Inflammatory macrophage treated with lipopolysaccharide for 4 hours (primary cell): ENCODE measurements at places on chromosomes 6 and 20.
A peak's percentile ranks its signal among the peaks of the same experiment; 100 is the strongest.

- DNase-seq = no peak
These were observed 113.8 kb downstream of the JPH2 start for GRCh38 chr20:44073011-44073674.

- no peak for DNase-seq
These were observed 18.1 kb upstream of the FAM83D start for GRCh38 chr20:38907918-38908677.

GRCh38 chr6:133788556-133788955, 100.4 kb upstream of the TCF21 start:
- no peak for DNase-seq

DNA sequence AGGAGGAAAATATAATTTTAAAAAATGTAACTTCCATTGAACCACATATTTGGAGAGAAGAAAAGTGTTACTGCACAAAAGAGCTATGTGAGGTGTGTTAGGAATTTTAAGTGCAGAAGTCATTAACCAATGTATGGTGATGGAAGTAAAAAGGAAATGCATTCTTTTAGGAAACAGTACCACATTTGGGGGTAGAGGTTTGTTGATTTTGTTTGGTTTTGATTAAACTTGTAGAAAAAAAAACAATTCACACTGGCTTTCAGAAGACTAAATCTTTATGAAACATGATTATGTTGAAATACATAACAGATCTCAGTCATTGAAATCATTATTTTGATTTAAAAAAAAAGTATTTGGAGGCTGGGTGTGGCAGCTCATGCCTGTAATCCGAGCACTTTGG, 1287.0 kb upstream of the GJE1 start:
- no peak for DNase-seq

- DNase-seq = no peak
These were observed 59.6 kb downstream of the LINC00237 start for GRCh38 chr20:21046413-21047070.

DNA sequence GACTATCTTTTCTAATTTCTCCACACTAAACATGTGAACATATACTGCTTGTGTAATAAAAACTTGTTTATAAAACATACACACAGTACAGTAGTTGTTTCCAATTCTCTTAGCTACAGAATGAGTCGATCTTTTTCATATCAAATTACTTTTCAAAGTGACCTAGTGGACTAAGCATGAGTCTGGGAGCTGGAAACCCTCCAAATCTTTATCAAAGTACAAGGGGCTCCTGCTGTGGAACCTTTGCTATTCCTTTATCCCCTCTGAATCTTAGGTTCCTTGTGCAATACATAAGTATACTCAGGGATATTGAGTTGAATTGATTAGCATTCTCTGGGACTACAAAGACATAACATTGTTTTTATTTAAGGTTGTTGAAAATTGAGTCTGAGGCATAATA, 48.7 kb upstream of the TAB2 start:
- DNase-seq = no peak

DNA sequence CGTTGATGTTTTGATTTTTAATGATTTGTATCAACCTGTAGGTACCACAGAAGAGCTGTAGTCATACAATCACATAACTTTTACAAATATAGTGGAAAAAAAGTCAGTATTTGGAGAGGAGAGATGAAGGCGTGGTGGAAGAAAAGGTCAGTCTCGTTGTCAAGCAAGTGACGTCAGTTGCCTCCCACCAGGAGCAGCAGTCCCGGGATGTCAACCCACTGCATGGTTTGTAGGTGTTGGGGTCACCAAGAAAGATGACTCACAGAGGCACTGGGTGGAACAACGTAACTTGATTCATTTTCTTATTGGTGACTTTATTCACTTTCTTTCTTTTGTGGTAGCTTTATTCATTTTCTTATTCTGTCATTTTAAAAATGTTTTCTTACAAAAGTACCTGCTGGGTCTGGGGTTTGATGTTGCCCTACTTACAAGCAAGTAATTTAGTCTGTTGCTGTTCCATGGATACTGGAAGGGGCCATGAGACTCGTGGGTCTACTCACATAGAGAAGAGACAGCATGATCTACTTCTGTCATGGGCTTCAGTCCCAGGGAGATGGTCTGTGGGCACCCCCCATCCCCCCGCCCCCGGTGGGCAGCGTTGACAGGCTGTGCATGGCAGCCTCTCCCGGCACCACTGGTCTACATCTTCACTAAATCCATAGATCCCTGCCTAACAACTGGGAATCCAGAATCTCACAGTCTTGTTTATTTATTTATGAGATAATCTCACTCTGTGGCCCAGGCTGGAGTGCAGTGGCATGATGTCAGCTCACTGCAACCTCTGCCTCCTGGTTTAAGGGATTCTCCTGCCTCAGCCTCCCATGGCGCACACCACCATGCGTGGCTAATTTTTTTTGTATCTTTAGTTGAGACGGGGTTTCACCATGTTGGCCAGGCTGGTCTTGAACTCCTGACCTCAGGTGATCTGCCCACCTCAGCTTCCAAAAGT, 36.4 kb upstream of the SYNJ2 start:
- no peak for DNase-seq

- no peak for DNase-seq
These were observed 227.2 kb downstream of the TMEM242 start for GRCh38 chr6:157096105-157096504.

- DNase-seq = no peak
These were observed 7.2 kb upstream of the NNAT start for GRCh38 chr20:37513779-37514359.

- no peak for DNase-seq
These were observed 39.4 kb downstream of the GNAS-AS1 start for GRCh38 chr20:58811334-58811733.

DNA sequence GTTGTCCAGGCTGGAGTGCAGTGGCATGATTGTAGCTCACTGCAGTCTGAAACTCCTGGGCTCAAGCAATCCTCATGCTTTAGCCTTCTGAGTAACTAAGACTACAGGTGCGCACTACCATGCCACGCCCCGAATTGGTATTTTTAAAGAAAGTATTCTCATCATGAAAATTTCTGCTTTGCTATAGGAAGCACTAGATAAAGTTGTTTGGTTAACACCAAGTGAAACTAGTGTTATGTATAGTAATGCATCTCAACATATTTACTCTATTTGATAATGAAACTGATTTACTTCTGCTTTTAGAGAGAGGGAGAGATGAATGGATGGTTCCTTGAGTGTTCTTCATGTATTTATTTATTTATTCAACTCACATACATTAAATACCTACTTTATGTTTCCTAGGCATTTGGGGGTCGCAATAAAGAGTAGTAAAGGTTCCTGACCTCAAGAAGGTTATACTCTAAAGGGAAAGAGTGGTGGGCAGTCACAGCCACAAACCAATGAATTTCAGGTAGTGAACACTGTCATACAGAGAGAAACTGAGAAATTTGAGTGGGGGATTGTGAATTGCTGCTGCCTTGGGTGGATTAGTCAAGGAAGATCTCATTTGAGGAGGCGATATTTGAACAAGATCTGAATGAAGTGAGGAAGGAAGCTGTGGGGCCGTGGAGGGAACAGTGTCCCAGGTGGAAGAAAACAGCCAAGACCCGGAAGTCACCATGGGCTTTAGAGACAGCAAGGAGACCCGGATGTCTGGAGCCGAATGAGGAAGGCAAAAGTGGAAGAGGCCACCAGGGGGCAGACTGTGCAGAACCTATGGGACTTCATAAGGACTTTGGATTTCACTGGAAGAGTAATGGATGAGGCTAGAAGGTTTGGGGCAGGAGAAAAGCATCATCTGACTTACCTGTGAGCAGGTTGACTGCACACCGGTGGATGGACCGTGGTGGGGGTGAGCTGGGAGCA, 185.6 kb downstream of the TSHZ2 start:
- peak; percentile 30 for DNase-seq

DNA sequence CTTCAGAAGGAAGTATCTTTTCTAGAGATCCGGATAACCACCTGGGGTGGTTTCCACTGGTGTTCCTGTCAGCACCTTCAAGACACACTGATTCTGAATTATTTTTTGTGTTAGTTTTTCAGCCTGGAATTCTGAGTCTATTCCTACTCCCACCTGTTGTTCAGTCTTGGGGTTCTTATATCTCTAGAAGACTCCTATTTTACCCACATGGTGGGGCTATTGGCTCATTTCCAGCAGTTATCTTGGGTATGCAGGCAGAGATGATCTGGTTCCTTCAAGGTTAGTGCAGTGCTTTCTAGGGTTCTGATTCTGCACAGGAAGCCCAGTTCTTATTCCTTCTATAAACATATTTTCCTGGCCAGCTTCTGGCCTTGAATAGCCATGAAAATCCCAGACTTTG, 175.6 kb upstream of the PDE7B start:
- peak; percentile 52 for DNase-seq

GRCh38 chr6:494394-494793, 102.8 kb downstream of the IRF4 start:
- DNase-seq = no peak

GRCh38 chr6:157753291-157753690, 69.8 kb upstream of the SNX9 start:
- DNase-seq = no peak

DNA sequence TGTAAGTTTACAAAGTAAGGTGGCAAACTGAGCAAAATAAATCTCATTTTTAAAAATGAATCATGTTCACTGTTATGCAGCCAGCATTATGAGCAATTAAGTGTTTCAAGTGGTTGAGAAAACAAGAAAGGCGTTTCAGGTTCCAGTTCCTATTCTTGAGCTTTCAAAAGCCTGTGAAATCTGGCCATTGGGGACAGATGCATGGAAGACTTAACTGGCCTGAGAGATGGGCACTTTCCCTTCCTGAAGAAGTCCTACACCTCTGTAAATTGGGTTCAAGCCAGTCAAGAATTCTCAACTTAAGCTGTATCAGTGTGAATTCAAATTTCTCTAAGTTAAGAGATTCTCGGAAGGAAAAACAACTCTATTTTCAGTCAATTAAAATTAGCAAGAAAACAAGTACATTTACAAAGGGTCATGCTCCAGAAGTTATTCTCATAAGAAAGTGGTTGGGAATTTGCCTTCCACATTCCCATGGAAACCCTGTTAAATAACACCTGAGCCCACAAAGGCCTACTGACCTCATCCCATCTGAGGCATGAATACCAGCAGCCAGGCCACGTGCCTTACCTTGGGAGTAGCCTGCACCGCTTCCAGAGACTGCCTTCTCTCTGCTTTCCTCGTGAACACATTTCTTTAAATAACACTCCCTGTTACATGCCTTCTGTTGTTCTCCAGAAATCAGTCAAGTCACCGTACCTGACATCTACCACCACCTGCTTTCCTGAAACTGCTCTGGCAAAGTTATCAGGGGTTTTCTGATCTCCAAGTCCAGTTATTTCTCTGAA, 19.4 kb downstream of the MAP3K5 start:
- peak; percentile 87 for DNase-seq
